SJSA1 (cell line): ENCODE measurements at places on chromosomes 1 and 21.

DNA sequence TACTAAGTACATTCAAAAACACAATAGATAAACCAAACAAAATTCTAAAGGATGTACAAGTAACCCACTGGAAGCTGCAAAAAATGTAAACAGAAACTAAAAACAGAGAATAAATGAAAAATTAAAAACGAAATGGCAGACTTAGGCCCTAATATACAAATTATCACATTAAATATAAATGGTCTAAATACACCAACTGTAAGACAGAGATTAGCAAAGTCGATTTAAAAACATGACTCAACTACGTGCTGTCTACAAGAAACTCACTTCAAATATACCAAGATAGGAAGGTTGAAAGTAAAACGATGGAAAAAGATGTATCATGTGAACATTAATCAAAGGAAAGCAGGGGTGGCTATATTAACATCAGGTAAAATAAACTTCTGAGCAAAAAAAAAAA, 23.1 kb downstream of the SLC19A1 start:
- DNase-seq = no peak

DNA sequence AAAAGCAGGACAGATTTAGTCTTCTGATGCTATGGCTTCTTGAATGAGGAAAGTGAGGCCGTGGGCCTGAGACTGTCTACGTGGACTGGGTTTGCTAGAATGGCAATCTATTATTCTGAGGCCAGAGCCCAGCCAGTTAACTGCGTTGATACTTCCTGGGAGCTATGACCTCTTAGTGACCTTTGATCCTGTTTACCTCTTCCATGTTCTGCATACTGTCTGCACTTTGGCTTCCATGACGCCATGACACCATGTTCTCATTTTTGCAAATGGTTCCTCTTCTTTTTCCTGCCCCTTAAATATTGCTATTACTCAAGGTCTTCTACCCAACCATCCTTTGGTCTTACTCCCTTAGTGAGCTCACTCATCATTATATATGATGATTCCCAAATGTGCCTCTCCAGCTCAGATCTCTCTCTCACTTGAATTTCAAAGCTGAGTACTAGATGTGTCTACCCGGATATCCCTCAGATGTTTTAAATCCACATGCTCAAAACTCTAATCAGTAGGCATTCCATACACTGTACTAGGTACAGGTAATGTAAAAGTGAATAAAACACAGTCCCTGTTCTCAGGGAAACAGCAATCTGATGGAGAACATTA, 66.1 kb upstream of the ATP1A1 start:
- DNase-seq = no peak

- DNase-seq = peak; percentile 69
These were observed 17.6 kb upstream of the CLIC4 start for GRCh38 chr1:24727501-24728216.

DNA sequence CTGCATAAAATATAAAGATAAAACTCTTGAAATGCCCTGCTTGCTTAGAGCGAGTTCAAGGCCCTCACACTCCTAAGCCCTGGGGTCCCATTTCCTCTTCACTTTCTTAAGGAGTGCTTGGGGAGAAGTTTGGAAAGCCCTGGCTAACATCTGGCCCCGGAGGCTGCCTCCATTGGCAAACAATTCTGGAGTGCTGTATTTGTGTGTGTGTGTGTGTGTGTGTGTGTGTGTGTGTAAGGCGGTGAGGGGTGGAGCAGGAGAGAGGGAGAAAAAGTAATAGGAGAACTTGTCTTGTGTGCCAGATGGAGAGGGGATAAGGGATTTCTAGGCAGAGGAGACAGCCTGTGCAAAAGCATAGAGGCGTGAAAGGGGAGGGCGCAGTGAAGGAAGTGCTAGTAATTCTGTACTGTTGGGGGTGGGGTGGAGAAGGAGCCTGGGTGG, 578 bp upstream of the TRIM62 start:
- DNase-seq = no peak

- no peak for DNase-seq
These were observed 40.4 kb downstream of the MPZL1 start for GRCh38 chr1:167762061-167762746.

DNA sequence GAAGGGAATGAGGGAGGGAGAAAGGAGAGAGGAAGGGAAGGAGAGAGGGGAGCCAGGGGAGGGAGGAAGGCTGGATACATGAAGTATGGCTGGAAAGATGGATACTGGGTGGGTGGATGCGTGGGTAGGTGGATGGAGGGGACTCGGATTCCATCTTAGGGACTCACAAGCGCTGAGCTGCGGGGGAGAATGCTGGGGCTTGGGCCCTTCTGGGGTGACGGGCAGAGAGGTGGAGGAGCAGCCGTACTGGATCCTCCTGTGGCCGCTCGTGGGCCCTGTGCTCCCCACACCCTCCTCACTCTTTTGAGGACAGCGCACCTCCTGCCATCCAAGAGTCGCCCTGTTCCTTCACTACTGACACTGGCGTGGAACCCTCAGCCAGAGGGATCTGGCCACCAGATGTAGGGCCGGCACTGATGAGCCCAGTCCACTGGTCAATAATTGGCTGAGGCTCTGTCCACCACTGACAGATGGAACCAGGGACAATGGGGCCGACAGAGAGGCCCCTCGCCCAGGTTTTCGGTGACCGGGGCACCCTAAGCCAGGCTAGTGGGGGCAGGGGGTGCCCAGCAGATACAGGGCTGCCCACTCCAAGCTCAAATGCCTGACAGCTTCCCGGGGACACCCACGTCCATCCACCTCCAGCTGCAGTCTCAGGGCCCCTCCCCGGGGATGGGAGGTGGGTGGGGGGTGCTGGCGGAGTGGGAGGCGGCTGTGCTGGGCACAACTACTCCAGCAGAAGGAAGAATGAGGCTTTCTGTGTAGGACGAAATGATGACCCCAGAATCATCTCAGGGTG, 4.4 kb upstream of the ACTRT2 start:
- DNase-seq = no peak

DNA sequence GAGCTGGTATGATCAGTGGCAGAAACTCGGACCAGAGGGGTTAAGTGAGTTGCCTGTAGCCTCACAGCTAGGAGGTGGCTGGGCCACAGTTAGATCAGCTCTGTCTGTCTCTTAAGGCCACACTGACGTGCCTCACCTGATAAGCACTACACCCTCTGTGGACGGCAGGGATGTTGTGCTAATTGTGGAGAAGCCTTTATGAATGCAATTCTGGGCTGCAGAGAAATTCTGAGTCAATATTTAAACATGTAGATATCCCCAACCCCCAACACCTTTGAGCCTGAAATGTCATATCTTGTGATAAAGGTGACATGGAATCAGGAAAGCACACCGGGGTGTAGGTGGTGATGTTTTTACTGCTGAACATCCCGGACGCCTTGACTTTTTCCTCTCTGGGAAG, 88.3 kb downstream of the KCNJ6 start:
- no peak for DNase-seq

DNA sequence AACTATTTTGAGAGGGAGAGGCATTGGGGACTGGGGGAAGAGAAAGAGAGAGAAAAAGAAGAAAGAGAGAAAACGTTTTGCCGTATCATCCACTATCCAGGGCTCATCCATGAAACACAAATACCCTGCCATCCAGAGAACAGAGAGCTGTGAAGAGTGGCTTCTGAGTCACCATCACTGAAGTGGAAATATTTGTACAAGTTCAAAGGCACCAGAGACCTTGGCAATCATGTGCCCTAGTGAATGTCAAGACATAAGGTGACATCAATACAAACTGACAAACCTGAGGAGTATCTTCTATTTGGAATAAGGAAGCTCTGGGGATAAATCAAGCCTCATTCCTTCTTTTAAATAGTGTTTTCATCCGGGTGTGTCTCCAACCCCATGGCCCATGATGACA, 197.2 kb upstream of the PROX1 start:
- DNase-seq = no peak
